ENCODE measurements at places on chromosomes 5 and 9.

- no peak for DNase-seq
Measured at GRCh38 chr5:171355302-171355724, 32.3 kb upstream of the NPM1 start.

DNA sequence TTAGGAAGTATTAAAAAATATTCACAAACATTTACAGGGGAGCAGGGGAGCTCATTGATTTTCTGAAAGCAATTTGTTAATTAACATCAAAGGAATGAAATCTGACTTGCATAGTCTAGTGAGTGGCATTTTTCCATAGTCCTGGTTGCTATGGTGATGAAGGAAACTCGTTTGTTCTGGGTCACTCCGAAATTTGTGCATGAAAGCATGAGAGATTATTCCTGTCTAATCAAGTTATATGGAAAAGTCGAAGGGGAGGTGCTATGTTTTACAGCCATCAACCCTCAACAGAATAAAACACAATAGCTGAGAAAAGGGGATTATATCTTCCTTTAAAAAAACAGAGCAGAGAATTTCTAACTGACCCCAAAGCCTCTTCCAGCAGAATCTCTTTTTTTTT lies 1495.7 kb upstream of the WWC1 start:
- DNase-seq, result no peak

- DNase-seq, result no peak
Measured at GRCh38 chr9:76531231-76531780, 72.3 kb downstream of the GCNT1 start.

DNA sequence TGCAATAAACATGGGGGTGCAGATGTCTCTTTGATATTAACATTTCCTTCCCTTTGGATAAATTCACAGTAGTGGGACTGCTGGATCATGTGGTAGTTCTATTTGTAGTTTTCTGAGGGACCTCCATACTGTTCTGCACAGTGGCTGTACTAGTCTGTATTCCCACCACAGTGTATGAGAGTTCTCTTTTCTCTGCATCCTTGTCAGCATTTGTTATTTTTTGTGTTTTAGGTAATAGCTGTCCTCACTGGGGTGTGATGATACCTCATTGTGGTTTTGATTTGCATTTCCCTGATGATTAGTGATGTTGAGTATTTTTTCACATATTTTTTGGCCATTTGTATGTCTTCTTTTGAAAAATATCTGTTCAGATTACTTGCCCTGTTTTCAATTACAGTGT lies 562.5 kb downstream of the CSNK1G3 start:
- DNase-seq, result no peak

GRCh38 chr9:113648586-113648985 lies 185.1 kb downstream of the RGS3 start:
- DNase-seq, result no peak

DNA sequence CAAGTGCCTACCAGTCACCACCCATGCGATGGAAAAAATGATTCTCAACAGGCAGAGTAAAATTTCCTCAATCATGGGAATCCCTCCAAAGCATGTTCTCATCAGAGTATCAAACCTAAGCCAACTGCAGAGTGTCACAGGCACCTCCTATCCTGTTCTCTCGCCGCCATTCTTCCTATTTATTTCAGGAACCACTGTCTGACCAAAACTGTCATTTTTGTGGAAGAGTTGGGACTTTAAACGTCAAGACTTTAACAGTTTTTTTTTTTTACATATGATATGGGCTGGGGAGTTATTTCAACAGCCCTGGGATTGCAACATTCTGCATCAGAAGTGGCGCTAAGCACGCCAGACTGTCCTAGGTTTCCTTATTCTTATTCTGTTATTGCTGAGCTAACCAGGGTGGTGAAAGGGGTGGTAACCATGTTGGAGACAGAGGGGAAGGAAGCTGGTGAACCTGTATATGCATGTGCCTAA lies 29.5 kb downstream of the PFDN1 start:
- no peak for DNase-seq

DNA sequence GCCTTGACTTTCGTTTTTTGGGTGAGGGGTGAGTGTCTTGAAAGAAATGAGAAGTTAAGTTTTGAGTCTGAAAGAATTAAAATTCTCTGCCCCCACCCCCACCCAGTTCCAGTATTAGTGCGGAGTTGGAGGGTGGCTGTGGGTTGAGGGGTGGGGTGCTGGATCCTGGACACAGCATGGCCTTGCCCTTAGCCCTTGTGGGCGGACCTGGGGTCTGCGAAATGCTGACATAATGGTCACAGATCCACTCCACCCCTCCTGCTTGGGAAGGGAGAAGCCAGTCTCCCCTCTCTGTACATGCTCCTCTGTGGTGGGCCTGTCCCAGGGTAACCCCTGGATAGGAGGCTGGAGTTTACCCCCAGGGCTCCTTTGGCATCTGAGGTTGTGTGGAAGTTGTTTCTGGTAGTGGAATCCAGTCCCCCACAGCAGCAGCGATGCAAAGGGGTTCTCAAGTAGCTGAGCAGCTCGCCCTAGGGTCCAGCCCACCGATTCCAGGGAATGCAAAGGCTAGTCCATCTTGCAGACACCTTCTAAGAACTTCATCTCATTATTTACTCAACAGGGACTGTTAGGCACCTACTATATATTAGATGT lies 42.8 kb upstream of the TCF7 start:
- no peak for DNase-seq

DNA sequence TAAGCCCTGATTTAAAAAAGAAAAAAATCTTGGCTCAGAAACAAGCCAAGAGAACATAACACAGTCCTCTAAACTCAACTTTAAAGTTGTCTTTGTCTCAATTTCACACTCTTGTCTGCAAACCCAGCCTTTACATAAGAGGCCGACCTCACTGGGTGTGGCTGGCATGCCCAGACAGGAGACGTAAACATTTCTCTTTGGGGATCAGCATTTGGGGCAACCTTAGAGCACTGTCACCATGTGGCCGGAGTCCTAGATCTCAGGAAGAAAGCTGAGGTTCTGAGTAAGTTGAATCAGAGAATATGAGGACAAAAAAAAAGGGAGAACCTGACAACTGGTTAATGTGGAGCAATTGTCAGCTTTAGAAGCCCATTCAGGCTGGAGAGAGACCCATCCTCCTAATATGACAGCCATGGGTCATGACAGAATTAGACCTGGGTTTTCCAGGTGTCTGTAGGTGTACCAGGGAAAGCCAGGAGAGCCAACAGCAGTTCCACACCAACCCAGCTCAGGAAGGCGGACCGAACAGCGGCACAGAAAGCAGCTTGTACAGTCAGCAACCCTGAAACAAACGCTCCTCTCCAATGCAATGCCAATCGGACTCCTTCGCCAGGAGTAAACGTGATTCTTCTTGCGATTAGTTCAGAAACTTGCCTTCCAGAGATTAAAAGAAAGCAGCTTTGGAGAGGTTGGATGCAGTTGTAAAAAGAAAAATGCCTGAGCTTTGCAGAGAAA lies 97.9 kb upstream of the MAP3K1 start:
- DNase-seq, result no peak

DNA sequence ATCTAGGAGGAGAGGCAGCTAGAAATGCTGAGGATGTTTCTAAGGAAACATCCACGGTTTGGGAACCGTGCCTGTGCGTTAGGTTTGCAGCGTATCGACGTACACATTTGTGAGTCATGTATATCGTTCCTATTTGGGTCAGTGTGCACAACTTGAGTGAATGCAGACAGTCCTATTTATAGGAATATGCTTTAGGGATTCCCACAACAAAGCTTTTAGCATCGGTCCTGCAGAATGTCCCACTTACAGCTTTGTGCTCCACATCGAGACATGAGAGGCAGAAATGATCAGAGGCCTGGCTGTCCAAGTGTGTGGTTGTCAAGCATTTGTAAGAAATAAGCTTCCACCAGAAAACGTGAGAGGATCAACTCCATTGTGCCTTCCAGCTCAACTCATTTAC lies 1282.7 kb upstream of the WWC1 start:
- no peak for DNase-seq

GRCh38 chr5:112183103-112183711 lies 235.9 kb downstream of the EPB41L4A start:
- DNase-seq, result no peak

DNA sequence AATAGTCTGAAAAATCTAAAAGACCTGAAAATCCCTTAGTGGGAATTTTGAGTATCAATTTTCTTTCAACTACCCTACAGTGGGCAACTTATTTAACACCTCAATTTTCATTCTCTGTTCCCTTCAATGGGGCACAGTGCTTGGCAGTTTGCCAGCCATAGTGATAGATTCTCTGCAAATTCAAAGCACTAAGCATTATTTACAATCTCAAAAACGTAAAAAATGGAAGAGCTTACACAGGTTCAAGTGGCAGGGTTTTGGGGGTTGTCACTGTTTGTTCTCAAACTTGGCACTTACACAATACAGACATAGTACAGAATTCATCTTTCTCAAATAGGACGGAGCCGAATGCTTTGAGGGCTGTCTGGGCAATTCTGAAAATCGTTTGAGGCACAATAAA lies 515.0 kb downstream of the EFNA5 start:
- DNase-seq, result no peak

DNA sequence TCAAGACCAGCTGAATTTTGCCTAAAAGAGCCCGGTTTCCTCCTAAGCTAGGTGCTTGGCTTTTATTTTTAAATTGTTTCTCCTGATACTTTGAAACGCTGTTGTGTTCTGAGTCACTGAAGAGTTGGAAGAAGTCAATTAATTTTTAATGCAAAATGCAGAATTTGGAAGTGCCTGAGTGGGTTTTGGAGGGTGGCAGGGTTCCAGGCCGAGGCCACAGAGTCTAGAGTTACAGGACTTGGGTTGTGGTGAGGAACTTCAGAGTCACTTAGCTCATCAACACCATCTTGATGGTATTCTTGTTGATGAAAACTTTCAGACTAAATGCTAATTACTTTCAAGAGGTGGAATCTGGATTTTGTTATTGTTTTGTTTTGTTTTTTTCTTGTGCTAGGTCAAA lies 130.6 kb downstream of the PDZD2 start:
- DNase-seq, result no peak

DNA sequence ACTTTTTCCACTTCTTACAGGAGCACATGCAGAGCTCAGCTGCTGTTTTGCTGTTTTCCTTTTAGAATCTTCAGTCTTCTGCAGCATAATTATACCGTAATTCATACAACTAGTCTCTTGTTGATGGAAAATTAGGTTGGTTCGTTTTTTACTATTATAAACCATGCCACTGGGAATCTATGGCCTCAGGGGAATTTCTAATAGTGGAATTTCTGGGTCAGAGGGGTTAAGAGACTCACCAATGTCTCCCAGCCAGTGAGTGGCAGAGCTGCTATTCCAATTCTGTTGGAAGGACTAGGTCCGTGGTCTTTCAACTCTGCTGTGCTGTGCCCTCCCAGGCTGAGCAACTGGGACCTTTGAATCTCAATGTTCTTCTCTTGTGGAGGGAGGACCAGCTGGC lies 282.5 kb downstream of the ZSWIM6 start:
- no peak for DNase-seq

- DNase-seq, result no peak
Measured at GRCh38 chr5:180290568-180291233, 1.2 kb downstream of the MAPK9 start.

GRCh38 chr5:52657247-52657645 lies 130.5 kb upstream of the ITGA1 start:
- DNase-seq, result no peak

All from uterus (tissue), 4 donors.